ENCODE measurements at places on chromosomes 12 and 14. TPM values are rescaled to one million over a fixed set of nuclear protein-coding genes. Genes with fewer than 3 reads are reported as not detected.

The CLEC6A gene
- 0.10 TPM for polyA plus RNA-seq

The LALBA gene
- polyA plus RNA-seq, result not detected

The KRT85 gene
- not detected for polyA plus RNA-seq

The SMAGP gene
- 26.2 TPM for polyA plus RNA-seq

- no peak for DNase-seq
These were observed 7.8 kb upstream of the LUM start for GRCh38 chr12:91119089-91119488.

GRCh38 chr14:24576182-24576581 is at the start of gene CTSG:
Gene CTSG (minus strand): TSS chr14:24576250. CDS start chr14:24576223, 27 bp downstream.
- DNase-seq, result no peak

GRCh38 chr12:112927925-112928324 is 10.3 kb upstream of the OAS3 start:
- DNase-seq, result no peak

GRCh38 chr12:72974954-72975555 is 702.9 kb downstream of the TRHDE start:
- no peak for DNase-seq

GRCh38 chr14:83856334-83856733 is 1673.6 kb upstream of the FLRT2 start:
- DNase-seq, result no peak

DNA sequence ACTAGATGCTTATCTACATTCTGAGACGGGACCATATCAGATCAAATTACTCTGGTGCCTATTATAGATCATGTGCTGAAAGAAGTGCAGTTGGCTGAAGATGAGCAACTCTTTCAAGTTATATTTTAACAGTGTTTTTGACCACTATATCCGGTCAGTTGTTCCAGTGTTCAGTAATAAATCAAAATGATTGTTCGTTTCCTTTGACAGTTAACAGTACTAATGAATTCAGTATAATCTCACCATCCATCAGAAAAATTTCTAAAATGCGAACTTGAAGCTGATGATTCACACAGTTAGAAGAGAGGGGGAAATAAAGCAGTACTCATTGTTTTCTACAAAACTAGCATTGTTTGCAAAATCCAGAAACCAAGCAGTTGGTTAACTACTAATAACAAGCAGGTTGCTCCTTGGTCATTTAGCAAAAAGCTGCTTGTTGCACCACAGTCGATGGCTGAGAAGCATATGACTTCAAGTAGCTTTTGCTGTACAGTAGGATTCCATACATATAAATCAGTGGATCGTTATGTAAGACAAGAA is 2.3 kb downstream of the RPS6KA5 start:
- no peak for DNase-seq

- DNase-seq, result no peak
These were observed 8.0 kb upstream of the NANOGNB start for GRCh38 chr12:7756993-7757392.

Data from left renal pelvis (tissue), 4 donors.